ENCODE measurements at places on chromosomes 5 and 9.
A peak's percentile ranks its signal among the peaks of the same experiment; 100 is the strongest.

- DNase-seq: no peak
Measured at GRCh38 chr9:75947233-75947632, 56.8 kb downstream of the PCSK5 start.

- no peak for DNase-seq
Measured at GRCh38 chr5:132836852-132837251, 6.4 kb upstream of the SHROOM1 start.

GRCh38 chr5:157864067-157864466 is 5.1 kb upstream of the CLINT1 start:
- no peak for DNase-seq

DNA sequence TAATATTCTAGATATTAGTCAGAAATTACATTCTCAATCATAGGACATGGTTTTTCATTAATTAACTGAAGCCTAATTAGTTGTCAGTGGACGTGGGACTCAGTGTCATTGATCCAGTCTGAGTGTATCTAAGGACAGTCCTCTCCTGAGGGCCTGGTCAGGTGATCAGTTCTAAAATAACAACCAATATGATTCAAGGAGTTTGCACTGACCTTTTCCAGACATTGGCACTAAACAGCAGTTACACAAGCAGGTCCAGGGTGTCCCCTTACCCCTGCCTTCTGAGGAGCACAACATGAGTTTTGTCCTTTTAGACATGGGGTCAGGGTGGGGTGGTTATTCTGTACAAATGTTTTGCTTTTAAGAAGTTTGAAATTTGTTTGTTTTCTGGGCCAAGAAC is 97.8 kb downstream of the CMYA5 start:
- no peak for DNase-seq

DNA sequence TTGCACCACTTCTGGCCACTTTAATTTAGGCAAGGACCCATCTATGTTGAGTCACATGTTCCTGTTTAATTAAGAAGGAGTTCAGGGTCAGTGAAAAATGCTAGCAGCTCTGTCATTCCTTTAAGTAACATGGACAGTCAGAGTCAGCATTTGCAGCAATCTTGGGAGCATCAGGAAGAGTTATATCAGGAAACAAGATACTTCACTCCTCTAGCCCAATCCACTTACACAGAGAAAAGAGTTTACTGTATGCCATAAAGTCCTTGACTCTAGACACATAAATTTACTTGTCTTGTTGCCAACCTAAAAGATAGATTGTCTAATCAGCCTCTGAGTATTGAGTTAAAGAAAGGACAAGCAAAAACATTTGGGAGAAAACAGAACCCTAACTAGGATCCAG is 266.7 kb downstream of the PJA2 start:
- no peak for DNase-seq

GRCh38 chr5:104845541-104845940 is 1283.0 kb upstream of the NUDT12 start:
- no peak for DNase-seq

DNA sequence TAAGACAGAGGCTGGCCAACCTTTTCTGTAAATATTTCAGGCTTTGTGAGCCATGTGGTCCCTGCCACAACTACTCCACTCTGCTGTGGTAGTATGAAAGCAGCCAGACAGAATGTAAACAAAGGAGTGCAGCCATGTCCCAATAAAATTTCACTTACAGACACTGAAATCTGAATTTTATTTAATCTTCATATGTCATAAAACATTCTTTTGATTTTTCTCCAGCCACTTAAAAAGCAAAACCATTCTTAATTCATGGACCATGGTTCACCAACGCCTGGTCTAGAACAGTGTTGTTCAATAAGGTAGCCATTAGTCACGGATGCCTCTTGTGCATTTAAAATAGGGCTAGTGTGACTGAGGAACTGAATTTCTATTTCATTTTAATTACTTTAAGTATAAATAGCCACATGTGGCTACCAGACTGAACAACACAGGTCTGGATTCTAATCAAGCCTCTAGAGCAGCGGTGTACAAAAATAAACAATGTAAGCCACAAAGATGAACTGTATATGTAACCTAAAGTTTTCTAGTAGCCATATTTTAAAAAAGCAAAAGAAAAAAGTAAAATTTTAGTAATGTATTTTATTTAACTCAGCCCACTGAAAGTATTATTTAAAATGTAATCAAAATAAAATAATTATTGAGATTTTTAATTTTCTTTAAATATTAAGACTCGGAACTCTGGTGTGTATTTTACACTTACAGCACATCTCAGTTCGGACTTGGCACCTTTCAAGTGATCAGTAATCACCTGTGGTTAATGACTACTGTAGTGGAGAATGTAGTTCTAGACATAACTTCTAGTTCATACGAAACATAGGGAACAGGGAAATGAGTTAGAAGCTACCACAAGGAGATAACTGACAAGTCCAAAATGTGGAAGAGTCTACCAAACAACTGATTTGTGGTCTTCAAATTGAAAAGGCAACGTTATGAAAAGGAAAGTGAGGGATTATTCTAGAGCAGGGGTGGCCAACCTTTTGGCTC is 14.3 kb downstream of the GEMIN5 start:
- no peak for DNase-seq

DNA sequence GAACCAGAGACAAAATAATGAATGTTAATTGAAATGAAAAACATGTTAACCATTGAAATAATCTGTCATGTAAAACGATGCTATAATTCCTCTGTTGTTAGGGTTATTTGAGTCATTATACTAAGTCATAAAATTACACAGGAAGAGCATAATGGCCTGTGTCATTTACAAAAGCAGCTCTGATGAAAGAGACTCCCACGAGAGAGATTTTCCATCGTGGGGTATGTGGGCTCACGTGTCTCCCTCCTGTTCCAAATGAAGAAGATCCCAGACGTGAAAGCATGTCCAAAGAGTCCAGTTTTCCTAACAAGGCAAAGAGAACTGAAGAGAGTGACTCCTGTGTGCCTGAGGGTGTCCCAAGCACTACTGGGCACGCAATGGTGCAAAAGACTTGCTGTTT is 379.8 kb downstream of the SPOCK1 start:
- no peak for DNase-seq

GRCh38 chr5:33588654-33589372 is 148.0 kb downstream of the TARS1 start:
- DNase-seq: peak; percentile 57
